H4 (cell line): ENCODE measurements at places on chromosomes 12 and 14.

GRCh38 chr12:125187780-125188741 is 122.8 kb downstream of the AACS start:
- DNase-seq, result no peak

DNA sequence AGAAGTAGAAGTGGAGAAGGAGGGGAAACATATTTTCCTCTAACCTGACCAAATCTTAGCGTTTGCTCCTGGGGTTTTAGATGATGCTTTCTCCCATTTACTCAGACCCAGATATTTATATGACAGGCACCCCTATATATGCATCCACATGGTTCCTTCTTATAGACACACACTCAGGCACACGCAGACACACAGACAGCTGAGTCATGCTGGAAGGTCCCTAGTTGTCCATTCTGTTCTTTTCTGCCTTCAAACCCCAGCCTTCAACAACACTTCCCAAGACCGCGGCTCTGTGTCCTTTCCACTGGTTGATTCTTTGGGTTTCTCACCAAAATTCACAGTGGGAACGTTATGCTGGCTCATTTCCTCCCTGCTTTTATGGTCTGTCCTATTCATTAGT is 52.1 kb downstream of the HSPB8 start:
- no peak for DNase-seq

DNA sequence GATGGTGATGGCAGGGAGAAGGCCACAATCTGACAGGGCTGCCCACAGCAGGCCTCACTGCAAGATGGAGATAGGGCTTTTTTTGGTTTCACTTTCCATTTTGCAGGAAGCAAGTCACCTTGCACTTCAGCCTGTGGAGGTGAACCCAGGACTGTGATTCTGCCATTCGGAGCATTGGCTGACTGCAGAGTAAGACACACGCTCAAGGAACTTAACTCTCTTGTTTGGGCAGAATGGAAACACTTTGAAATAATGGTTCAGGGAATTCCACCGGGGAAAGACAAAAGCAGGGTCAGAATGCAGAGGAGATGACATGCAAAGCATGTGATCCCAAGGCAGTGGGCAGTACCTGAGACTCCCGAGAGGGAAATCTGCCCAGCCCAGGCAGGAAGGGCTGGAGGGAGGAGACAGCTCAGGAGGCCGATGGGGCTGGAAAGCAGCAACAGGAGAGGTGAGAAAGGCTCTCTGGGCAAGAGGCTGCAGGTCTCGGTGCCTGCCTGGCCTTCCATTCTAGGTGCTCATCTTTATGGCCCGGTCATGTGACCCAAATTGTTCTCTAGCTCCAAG is 58.7 kb upstream of the PRMT8 start:
- no peak for DNase-seq

DNA sequence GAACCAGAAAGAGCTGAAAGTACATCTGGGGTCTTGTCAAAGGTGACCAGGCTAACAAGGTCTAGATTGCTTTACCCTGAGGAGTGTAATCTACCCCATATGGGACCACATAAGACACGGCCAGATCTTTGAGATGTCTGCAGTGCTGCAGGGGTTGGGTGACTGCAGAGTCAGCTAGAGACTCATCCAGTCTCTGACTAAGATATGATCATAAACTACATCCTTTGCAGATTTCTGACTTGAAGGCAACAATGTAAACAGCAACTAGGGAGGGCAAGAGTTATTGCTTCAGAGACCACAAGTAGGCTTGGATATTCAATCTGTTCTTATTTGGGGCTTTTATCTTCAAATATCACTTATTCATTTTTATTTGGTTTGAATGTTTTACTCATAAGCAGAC is 1080.5 kb upstream of the FOXG1 start:
- DNase-seq, result no peak

GRCh38 chr14:43449291-43449690 is 1057.8 kb downstream of the FSCB start:
- DNase-seq, result peak; percentile 3

DNA sequence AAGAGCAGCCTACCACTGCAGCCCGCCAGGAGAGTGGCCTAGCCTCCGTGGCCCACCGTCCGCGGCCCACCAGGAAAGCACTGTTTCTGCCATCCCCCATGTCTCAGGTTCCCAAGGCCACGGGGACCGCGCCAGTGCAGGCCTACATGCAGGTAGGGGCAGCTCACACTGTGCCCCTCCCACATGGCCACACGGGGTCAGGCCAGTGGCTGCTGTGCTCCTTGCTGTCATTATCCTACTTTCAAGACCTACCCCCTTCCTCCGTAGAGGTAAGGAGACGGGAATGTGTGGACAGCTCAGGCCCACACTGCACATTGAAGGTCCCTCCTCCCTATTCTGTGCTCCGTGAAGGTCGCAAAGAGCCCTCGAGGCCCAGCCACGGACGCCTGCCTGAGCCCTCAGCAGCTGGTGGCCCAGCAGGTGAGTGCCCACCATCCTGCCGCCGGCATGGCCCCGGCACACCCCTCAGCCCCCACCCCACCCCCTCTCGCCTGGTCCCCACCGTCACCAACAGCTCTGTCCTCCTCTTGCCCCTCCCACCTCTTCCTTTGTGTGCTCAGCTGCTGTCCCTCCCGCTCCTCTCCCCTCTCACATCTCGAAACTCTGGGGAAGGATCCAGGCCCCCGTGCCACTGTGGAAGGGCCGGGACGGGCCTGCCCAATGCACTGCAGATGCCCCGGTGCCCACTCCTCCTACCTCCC is 10.0 kb downstream of the DDX51 start:
- DNase-seq, result no peak

DNA sequence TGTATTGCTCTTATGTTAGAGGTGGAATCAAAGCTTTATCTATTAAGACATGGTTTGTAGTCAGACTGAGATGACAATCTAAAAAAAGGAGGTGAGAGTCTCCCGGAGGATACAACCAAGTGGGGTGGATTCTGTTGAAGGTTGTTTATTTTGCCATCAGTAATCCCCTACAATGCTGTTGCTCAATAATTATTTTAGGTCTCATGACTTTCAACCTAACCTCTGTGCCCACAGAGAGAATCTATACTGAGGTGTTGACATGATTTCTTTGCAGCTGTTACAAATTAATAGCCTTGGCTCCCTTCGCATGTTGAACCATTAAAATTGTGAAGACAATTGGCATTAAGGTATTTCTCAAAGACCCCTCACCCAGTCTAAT is 28.7 kb upstream of the FOS start:
- no peak for DNase-seq

DNA sequence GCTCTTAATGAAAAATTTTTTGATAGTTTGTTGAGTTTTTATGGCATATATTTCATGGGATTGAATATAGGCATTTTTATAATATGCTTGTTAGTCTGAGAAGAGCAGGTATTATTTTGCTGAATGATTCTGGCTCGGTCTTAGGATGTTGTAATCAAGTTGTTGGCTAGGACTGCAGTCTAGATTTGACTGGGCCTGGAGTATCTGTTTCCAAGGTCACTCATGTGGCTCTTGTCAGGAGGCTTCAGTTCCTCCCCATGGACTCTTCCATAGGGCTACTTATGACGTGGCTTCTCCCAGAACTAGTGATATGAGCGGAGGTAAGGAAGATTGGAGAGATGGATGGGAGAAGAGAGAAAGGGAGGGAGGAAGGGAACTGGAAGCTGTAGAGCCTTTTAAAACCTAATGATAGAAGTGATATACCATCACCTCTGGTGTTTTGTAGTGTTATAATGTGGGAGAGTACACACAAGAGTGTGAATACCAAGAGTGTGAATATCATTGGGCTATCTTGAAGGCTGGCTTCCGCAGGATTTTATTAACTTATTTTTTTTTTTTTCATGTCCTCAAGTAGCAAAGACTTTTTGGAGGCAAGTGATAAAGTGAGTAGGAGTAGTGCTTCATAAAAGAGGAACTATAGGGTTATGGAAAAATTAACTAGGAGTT is 4.4 kb downstream of the MNAT1 start:
- no peak for DNase-seq

DNA sequence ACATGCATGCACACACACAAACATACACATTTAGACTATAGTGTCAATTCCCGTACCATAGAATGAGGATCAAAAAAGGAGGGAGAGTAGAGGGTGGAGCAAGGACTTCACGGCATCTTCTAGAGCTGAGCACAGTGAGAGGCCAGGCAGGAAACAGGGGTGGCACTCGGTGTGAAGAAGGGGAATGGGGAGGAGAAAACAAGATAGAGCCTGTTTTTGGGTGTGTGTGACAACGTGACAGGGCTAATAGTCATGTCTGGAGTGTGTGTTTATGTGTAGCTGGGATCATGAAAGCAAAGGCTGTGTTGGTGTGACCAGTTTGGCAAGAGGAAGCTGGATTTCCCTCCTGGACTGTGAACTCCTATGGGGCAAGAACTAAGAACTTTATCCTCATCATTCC is 9.9 kb upstream of the ACVR1B start:
- DNase-seq, result no peak

- DNase-seq, result no peak
These were observed 601.5 kb downstream of the KCNH5 start for GRCh38 chr14:62443796-62444195.

GRCh38 chr12:80805106-80805505 is 88.4 kb downstream of the MYF5 start:
- no peak for DNase-seq

DNA sequence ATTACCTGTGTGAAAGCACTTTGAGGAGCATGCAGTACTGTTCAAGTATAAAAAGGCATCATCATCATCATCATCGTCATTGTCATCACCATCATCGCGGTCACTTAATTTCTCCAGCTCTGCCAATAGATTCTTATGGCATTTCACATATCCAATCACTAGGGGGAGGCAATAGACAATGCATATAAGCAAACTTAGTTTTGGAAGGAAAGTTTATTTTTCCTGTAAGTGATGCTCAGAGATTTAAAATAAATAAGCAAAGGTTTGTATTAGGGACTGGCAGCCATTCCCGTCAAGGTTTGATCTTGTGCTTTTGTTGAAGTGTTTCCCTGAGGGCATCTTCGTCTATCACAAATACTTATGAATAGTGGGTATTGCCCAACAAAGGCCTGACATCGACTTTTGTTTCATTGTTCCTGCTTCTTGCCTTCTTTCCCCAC is 127.4 kb downstream of the KTN1 start:
- peak; percentile 67 for DNase-seq

GRCh38 chr12:57430112-57430930 is 522 bp downstream of the R3HDM2 start:
- no peak for DNase-seq
